ENCODE measurements at places on chromosomes 6 and 20.
A peak's percentile ranks its signal among the peaks of the same experiment; 100 is the strongest.

GRCh38 chr20:46111028-46111835 is 6.9 kb upstream of the CD40 start:
- DNase-seq = peak; percentile 18

DNA sequence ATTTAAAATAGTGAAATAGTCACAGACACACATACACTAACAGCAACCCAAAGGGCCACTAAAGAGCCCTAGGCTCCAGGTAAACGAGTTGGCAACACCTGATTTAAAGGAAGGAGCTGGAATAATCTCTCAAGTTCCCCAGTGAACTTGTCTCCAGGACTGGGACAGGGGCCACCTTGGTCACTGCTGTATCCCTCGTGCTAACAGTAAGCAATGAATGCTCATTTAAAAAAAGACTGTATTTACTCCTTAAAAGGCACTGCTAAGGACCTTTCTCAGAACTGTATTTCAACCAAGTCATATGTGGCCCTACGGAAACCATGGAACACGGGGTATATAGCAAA is 1.3 kb downstream of the DIDO1 start:
- no peak for DNase-seq

- DNase-seq = no peak
Observed at GRCh38 chr6:30942338-30943060, 1.7 kb downstream of the MUCL3 start.

DNA sequence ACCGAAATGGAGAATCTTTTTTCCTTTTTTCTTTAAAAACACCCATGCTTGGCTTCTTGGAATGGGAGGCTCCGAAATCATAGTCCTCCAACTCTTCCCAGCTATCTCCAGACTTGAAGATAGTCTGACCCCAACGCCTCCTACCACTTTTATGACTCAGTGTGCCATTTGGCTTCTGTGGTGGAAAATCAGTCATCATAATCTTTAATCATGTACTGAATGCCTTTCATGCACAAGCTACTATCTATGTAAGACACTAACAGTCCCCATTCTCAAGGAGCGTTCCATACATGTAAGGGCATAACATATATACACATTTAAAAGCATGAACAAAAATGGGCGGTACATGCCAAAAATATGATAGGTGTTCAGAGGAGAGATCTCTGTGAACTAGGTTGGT is 44.1 kb downstream of the TMEM14B start:
- no peak for DNase-seq

- DNase-seq = no peak
Observed at GRCh38 chr20:24376311-24377099, 92.9 kb upstream of the SYNDIG1 start.

GRCh38 chr6:119476024-119476423 is 126.5 kb upstream of the MAN1A1 start:
- DNase-seq = no peak

DNA sequence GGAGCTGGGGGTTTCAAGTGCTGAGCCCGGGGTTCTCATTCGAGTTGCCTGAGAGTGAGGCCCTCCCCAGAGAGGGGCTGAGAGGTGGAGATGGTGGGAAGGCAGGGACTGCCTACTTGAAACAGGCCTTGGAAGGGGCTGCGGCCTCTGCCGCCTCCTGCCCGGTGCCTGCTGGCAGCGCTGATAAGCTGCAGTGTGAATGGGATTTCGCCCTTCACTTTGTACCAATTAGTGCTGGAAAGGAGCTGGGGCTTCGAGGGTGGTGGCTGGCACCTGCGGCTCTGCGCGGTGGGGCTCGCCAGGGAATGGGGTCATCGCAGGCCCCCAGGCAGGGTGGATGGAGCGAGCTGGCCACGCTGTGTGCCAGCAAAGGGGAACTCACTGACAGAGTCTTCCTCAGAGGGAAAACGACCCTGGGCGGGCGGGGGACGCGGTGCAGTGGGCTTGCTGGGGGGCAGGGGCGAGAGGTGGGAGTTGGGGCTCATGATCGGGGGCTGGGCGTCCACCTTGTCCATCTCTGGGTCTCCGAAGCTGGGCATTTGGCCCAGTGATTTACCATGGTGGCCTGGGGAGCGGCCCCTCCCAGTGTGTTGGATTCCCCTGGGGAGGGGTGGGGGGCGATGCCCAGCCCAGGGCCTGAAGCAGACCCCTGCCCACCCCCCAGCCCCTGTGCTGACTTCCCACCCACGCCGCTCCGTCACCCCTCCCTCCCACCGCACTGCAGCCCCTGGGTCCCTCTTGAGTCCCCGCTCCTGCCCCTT is 22.9 kb downstream of the COL20A1 start:
- no peak for DNase-seq

- no peak for DNase-seq
Observed at GRCh38 chr20:43721429-43722152, 5.2 kb downstream of the GTSF1L start.

GRCh38 chr6:166244353-166245045 is 63.7 kb downstream of the PRR18 start:
- peak; percentile 31 for DNase-seq

- DNase-seq = no peak
Observed at GRCh38 chr6:112252571-112253497, 1.5 kb downstream of the LAMA4 start.

DNA sequence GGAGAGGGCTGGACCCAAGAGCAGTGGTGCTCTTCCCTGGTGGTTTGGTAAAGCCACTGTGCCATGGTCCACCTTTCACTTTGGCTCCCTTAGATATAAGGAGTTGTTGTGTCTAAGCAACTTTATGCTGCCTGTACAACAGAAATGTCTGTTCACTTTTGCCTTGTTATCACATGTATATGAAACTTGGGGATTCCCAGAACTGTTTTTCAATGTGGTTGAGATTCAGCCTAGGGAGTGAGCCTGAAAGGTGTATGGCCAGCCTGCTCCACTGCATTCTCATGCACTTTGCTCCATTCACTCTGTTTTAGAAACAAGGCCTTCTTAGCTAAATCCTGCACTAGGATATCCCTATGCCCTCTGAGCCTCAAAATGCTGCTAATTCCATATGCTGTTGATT is 234.5 kb upstream of the THEMIS start:
- DNase-seq = no peak

GRCh38 chr20:48837014-48837413 is 9.2 kb upstream of the PREX1 start:
- no peak for DNase-seq

All from CD4-positive, alpha-beta T cell treated with Interleukin-4 for 4 hours (primary cell).